Stimulated activated memory B cell treated with anti-CD40 and anti-IgM and Interleukin-4, amounts not matched to agents 10 μg/mL and 1 μg/mL and 100 μg/mL, for 72 hours (primary cell): ENCODE measurements at places on chromosomes 1 and 21.

DNA sequence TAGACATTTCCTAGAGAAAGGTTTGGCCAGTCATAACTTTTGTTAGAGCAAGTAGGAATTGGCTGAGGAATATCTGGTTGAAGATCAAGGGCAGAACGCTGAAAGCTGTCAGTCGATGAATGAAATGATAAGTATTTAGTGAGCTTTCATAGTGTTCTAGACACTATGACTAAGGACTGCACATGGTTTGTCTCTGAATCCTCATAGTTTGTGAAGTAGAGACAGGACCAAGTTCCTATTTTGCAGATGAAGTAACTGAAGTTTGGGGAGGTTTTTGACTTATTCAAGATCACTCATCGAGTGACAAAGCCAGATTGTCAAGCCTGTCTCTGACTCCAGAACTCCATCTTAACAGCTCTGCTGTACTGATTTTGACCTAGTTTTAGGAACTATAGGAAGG lies 4.7 kb downstream of the ELOA start:
- ATAC-seq, result no peak

DNA sequence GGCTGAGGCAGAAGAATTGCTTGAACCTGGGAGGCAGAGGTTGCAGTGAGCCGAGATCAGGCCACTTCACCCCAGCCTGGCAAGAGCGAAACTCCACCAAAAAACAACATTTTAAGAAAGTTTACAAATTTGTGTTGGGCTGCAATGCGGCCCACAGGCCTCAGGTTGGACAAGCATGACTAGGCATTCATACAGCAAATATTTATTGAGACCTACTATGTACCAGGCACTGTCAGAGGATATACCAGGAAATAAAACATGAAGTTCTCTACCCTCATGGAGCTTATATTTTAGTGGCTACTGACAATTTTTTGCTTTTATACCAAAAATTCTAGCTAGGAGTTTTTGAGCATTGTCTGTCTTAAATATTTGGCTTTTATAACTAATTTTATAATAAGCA lies 23.7 kb downstream of the GNB1 start:
- ATAC-seq, result no peak

GRCh38 chr1:153612755-153613331 lies at the start of gene S100A16:
S100A16 (minus strand) TSS chr1:153613137; CDS start chr1:153608151, 4,986 bp downstream.
- no peak for ATAC-seq

- ATAC-seq, result peak; percentile 78
Observed at GRCh38 chr1:28127617-28128257, 39.3 kb upstream of the EYA3 start.

DNA sequence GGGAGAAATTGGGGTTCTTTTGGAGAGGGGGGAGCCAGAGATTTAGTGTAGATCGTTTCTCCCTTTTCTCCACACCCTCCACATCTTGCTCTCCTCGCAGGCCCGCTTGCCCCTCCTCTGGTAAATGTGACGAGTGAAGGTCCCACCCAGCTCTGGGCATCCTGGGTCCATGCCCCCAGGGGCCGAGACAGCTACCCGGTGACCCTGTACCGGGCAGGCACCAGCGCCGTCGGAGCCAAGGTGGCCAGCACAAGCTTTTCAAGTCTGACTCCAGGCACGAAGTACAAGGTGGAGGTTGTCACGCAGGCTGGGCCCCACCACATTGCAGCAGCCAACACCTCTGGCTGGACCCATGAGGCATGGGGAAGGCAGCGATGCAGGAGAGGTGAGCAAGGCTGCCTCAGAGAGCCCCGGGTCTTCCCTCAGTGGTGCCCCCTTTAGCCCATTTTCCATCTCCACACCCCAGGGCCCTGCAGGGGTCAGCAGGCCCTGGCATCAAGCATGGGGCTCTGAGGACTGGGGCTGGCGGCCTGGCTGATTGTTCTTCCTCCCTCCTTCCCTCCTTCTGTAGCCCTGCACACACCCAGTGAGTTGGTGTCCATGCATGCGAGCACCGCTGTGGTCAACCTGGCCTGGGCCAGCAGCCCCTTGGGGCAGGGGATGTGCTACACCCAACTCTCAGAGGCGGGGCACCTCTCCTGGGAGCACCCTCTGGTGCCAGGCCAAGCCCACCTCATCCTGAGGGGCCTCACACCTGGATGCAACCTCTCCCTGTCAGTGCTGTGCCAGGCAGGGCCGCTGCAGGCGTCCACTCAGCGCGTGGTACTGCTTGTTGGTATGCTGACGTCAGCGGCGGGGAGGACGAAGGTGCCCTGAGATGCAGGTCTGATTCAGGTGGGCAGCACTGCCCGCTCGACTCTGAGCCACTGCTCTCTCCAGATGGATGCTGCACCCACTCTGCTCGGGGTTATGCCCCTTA lies 16.4 kb upstream of the LGR6 start:
- ATAC-seq, result no peak

GRCh38 chr1:204409123-204409522 lies 2.5 kb downstream of the PPP1R15B start:
- ATAC-seq, result no peak

- ATAC-seq, result no peak
Observed at GRCh38 chr1:229135773-229136172, 135.1 kb upstream of the RAB4A start.

DNA sequence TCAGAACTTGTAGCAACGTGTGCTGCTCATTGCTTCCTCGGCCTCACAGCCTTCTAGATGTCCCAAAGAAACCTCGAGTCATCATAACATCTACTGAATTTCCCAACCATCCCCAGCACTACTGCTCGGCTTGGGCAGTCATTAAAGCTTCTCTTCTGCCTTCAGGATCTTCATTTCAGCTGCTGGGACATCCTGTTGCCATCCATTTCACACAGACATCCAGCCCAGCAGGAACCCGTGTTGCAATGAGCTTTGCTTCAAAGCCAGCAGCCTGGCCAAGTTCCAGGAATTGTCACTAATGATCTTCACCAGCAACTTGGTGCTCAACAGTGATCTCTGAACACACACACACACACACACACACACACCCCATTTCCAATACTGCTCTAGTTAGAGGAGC lies 18.5 kb downstream of the WLS start:
- ATAC-seq, result no peak

DNA sequence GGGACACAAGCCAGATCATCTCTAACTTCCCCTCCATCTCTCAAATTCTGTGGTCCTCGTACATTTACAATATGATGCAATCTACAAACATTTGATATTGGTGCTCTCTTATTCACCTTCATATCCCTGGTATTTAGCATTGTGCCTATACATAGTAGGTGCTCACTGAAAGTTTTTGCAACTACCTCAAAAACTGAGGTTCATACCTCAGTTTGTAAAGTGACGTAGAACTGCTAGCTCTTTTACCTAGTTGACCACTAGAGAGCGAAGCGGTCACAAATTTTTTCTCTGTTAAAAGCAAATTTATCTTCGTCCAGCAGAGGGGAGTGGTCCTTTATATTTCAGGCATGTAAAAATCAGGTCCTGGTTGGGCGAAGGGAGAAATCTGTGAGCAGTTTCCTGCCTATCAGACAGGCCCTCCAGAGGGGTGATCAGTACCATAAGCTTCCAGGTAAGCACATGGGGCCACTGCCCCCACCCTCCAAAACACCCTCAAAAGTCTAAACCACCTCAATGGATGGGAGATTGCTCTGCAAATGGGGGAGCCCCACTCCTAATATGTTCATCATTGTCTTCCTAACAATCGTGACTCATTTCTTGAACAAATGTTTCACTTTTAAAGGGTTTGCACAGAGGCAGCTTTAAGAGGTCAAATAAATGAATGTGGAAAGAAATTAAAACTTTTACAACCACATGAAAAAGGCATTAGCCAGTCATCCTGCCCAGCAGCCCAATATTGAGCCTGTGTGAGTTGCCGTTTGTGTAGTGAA lies 10.6 kb upstream of the HLCS start:
- ATAC-seq, result peak; percentile 76

DNA sequence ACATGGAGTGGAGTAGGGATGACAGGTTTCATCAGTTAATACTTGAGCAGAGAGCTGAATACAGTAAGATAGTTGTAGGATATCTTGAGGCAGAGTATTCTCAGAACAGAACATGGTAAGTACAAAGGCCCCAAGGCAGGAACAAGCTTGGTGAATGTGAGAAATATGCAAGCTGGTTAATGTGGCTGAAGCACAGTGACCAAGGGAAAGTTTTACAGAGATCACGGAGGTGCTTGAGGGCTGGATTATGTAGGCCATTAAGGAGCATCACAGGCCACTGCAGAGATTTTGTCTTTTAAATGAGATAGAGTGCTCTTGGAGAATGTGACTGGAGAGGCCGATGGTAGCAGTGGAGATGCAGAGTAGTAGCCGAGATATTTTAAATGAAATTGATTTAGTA lies 54.0 kb upstream of the BOLA1 start:
- no peak for ATAC-seq

GRCh38 chr1:208108646-208109330 lies 135.4 kb downstream of the PLXNA2 start:
- ATAC-seq, result no peak

GRCh38 chr1:85708829-85709227 lies 595 bp upstream of the ZNHIT6 start:
- no peak for ATAC-seq

DNA sequence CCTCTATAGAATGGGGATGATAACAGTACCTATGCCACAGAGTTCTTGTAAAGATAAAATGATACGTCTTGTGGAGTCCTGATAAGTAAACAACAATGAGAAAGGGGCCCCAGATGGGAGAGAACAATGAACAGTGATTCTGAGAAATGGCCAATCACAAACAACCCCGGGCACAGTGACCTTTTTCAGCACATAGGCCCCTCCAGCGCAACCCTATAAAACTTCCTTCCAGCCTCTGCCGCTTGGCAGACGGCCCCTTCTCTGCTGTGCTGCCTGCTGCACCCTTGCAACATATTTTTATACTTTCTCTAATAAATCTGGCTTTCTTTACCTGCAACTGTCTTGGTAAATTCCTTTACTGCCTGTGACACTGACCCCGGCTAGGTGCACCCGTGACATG lies 8.9 kb downstream of the RCAN1 start:
- no peak for ATAC-seq

- ATAC-seq, result peak; percentile 88
Observed at GRCh38 chr1:80639777-80640533, 1160.8 kb upstream of the ADGRL2 start.

- ATAC-seq, result no peak
Observed at GRCh38 chr1:168007691-168008090, 70.8 kb upstream of the MPC2 start.

DNA sequence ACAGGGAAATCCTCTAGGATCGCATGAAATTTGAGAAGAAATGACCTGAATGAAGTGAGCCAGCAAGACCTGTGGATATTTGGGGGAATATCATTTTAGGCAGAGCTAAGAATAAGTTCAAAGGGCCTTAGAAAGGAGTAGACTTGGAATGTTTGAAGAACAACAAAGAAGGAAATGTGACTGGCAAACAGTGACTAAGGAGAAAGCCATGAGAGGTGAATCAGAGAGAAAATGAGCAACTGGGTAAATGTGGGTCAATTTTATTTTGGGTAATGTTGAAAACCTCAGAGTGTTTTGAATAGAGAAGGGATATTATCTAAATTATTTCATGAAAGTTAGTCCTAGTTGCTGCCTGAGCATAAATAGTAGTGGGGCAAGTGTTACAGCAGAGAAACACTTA lies 672.8 kb downstream of the LMO4 start:
- ATAC-seq, result no peak

GRCh38 chr1:233113009-233113879 lies 162.8 kb downstream of the NTPCR start:
- ATAC-seq, result no peak
